ENCODE measurements at places on chromosomes 1 and 21. TPM values are rescaled to one million over a fixed set of nuclear protein-coding genes. Genes with fewer than 3 reads are reported as not detected.

SYDE2 gene
- 10.6 TPM for total RNA-seq

GRCh38 chr1:8510041-8510823 lies 192.3 kb downstream of the SLC45A1 start:
- peak; percentile 68 for ATAC-seq

- no peak for ATAC-seq
These were observed 108.6 kb downstream of the GPATCH2 start for GRCh38 chr1:217522277-217522676.

GRCh38 chr21:26965907-26966581 lies 844 bp downstream of the ADAMTS5 start:
- peak; percentile 60 for ATAC-seq

DNA sequence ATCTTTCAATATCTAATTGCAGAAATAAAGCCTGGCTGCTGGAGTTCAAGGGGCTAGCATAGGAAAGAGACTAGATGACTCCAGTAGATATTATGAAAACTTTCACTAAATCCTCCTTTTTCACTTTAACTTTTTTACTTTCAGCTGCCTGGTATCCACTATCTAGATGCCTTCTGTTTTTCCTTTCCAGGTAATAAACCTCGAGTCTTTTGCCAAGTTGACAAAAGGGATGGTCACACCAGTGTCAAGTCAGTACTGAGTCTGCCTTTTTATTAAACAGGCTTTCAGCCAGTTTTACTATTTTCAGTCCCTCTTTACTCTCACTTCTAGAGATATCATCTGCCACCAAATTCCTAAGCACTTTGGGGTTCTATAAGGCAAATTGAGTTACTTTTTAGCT lies 195.6 kb downstream of the FGGY start:
- no peak for ATAC-seq
